Esophagus squamous epithelium (tissue), 5 donors: ENCODE measurements at places on chromosomes 12 and 14. TPM values are rescaled to one million over a fixed set of nuclear protein-coding genes. Genes with fewer than 3 reads are reported as not detected.

DNA sequence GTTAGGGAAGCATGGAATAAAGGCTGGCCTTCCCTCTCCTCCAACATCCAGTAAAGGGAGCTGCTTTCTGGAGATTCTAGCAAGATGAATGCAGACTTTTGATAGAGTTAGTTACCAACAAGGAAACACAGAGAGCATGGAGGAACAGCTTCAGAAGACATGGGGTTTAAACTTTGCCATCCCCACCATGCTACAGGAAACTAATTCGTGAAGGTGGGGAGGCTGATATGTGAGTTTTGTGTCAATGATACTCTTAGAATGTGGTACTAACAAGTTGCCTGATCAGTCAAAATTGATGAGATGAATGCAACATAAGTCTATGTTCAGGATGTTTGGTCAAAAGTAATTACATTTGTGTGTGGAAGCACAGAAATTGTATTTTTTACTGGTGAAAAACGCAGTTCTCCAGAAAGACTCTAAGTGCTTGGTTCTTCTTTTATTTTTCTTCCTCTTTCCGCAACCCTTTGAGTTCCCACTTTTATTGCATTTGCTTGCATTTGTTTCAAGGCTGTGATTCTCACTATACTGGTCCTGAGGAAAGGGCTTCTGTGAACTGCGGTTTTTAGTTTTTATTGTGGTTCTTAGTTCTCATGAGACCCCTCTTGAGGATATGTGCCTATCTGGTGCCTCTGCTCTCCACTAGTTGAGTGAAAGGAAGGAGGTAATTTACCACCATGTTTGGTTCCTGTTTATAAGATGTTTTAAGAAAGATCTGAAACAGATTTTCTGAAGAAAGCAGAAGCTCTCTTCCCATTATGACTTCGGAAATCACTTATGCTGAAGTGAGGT is at the start of gene CLEC4A:
Gene CLEC4A (plus strand): TSS at position 494 of the 789 bp plus-strand sequence. CDS start 262 bp downstream, at position 756.
- no peak within 1 kb of the TSS for H3K27ac ChIP-seq
- no peaks in the 10 kb centered on the region for H3K4me1 ChIP-seq
- H3K36me3 ChIP-seq, result no peaks in the 10 kb centered on the region
- no peaks in the 10 kb centered on the region for H3K27me3 ChIP-seq
- H3K4me3 ChIP-seq, result peak within 1 kb of the TSS; percentile 3
- DNase-seq, result no peak

DNA sequence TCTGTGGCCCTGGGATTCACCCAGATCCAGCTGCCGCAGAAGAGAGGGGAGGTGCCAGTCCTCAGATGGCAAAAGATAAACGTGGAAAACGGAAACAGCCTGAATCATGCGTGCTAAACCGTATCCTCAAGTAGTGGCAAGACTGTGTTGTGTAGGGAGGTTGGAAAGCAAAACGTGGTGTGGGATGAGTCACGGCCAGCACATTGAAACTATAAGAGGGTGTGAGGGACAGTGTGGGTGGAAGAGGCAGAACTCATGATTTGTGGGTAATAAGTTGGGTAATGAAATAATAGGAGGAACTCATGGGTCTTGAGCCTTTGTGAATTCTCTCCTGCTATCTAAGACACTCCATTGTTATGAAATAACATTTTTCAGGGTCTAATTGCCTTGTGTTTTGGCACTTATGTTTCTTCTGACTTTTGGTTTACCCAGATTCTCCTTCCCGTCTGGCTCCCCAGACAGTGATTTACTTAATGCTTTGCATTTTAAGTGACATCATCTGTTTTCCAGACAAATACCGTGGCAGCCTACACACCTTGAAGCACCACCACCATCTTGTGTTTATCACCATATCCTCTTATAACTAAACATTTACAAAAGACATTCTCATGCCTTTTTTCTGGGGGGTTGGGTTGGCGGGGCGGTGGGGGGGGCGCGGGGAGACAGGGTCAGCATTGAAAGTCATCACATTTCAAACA is 62.3 kb upstream of the PTCSC3 start:
- H3K4me1 ChIP-seq, result no peaks in the 10 kb centered on the region
- DNase-seq, result no peak

The OTOGL gene
- total RNA-seq, result not detected

The ESRRB gene
- not detected for total RNA-seq

- no peaks in the 10 kb centered on the region for H3K27me3 ChIP-seq
- H3K36me3 ChIP-seq, result no peaks in the 10 kb centered on the region
- peaks cover 86% of the 10 kb centered on the region for H3K4me1 ChIP-seq
- DNase-seq, result no peak
These were observed 723 bp downstream of the NFATC4 start for GRCh38 chr14:24368562-24369252.

GRCh38 chr12:100733817-100734593 is 60.6 kb upstream of the ANO4 start:
- no peaks in the 10 kb centered on the region for H3K27me3 ChIP-seq
- H3K36me3 ChIP-seq, result no peaks in the 10 kb centered on the region
- DNase-seq, result no peak
- H3K4me3 ChIP-seq, result no peak overlapping the region
- H3K4me1 ChIP-seq, result no peaks in the 10 kb centered on the region
- no peak overlapping the region for H3K27ac ChIP-seq

The OVCH1 gene
- not detected for total RNA-seq

DNA sequence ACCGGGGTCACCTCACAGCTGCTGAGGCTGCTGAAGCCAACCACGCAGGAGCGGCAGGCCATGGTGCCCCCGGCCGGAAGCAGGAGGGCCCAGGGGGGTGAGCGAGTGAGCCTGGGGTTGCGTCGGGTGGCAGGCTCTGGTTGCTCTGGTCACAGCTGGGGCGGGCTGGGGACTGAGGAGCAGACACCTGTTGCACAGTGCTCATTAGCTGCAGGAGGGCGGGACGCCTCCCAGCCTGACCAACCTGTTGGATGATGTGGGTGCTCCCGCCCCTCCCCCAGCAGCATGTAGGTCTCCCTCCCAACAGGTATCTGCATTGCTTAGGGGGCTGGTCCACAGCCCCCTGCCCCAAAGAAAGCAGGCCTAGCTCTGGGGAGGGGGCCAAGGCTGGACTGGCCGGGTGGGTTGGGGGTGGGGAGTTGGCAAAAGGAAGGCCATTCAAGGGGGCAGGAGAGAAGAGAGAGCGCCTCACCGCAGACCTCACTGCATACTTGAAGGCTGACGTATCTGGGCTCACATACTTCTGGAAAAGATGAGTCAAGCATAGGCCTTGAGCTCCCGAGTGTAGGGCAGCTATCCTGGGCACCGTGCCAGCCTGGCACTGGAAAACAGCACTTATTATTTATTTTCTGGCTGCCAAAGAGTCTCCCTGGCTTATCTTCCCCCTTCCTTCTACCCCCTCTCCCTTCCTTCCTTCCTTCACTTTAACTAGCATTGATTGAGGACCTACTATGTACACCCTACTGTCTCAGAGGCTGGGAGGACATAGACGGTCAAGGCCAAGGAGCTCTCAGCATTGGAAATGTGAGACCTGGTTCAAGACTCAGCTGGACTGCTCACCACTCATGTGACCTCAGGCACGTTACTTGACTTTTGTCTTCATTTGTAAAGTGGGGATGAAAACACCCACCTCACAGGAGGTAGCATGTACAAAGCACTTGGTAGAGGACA is at the start of gene KRT80:
Gene KRT80 (minus strand): TSS at position 174 of the 951 bp plus-strand sequence. CDS start 112 bp downstream, at position 62.
- H3K27ac ChIP-seq, result peak within 1 kb of the TSS; percentile 89
- H3K4me3 ChIP-seq, result peak within 1 kb of the TSS; percentile 44
- no peaks in the 10 kb centered on the region for H3K36me3 ChIP-seq
- no peak for DNase-seq
- no peaks in the 10 kb centered on the region for H3K27me3 ChIP-seq

DNA sequence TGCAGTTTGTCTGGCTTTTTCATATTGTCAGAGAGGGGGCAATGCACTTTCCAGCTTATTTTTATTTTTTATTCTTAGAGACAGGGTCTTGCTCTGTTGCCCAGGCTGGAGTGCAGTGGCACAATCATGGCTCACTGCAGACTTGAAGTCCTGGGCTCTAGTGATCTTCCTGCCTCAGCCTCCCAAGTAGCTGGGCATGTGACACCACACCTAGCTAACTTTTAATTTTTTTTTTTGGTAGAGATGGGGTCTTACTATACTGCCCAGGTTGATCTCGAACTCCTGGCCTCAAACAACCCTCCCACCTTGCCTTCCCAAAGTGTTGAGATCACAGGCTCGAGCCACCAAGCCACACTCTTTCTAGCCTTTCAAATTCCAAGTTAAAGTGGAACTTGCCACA is 3.9 kb upstream of the A2ML1 start:
- H3K27ac ChIP-seq, result peak overlapping the region; percentile 90
- peaks cover 80% of the 10 kb centered on the region for H3K4me1 ChIP-seq
- no peak for DNase-seq
- no peak overlapping the region for H3K4me3 ChIP-seq

DNA sequence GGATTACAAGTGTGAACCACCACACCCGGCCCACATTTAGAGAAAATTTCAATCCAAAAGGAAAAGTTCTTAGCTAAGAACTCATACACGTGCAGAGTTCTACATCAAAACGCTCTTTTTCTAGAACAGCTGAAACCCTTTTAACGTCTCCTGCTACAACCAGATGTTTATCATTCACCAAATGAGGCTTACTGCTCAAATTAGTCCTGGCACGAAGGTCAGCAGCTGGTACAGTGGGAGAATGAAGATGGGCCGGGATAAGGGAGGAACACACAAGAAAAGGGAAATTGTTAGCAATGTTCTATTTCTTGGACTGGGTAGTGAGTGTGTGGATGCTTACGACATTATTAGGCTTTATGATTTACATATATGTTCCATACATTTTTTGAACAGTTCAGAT is 37.2 kb downstream of the PRKAB1 start:
- no peaks in the 10 kb centered on the region for H3K36me3 ChIP-seq
- no peak overlapping the region for H3K27ac ChIP-seq
- H3K4me1 ChIP-seq, result peaks cover 4% of the 10 kb centered on the region
- no peak for DNase-seq
- no peaks in the 10 kb centered on the region for H3K27me3 ChIP-seq

The SIRT4 gene
- not detected for total RNA-seq

The RTL1 gene
- total RNA-seq, result not detected

GRCh38 chr14:66284346-66284745 is 201.8 kb upstream of the CCDC196 start:
- peaks cover 3% of the 10 kb centered on the region for H3K4me1 ChIP-seq
- H3K27ac ChIP-seq, result no peak overlapping the region
- H3K4me3 ChIP-seq, result no peak overlapping the region
- H3K27me3 ChIP-seq, result no peaks in the 10 kb centered on the region
- no peak for DNase-seq
